ENCODE measurements at places on chromosomes 16 and 17. TPM values are rescaled to one million over a fixed set of nuclear protein-coding genes. Genes with fewer than 3 reads are reported as not detected.

Gene HIRIP3
- total RNA-seq = 21.8 TPM

Gene HEATR9
- not detected for total RNA-seq

DNA sequence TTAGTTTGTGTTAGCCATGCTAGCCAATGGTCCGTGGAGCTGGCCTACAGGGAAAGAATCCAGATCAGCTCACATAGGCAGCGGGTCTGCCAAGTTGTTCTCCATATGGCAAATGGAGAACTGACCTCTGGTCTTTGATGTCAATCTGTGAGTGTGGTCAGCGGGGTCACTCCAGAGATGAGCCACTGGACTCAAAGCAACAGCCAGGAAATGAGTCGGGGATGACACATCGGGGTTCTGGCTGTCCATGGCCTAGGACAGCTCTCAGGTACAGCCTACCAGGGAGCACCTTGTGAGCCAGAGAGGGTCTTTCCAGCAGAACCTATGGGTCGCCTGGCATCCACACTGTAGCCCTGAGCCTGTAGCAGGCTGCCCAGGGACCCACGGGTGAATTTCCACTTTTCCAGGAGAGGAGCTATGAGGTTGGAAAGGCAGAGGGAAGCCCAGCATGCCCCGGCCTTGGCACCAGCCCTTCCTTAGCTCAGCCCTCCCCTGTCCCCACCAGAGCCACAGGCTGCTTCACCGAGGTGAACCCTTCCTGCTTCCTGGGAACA lies 203.0 kb upstream of the TNRC6C start:
- no peak overlapping the region for H3K4me3 ChIP-seq
- H3K36me3 ChIP-seq = no peaks in the 10 kb centered on the region
- H3K27me3 ChIP-seq = no peaks in the 10 kb centered on the region
- no peak overlapping the region for H3K27ac ChIP-seq
- H3K4me1 ChIP-seq = no peaks in the 10 kb centered on the region

Gene HOXB9
- total RNA-seq = 40.1 TPM

- H3K36me3 ChIP-seq = no peaks in the 10 kb centered on the region
- DNase-seq = no peak
- no peak overlapping the region for H3K4me3 ChIP-seq
- H3K27me3 ChIP-seq = no peaks in the 10 kb centered on the region
- H3K27ac ChIP-seq = no peak overlapping the region
Observed at GRCh38 chr16:81532491-81533174, 88.0 kb downstream of the CMIP start.

DNA sequence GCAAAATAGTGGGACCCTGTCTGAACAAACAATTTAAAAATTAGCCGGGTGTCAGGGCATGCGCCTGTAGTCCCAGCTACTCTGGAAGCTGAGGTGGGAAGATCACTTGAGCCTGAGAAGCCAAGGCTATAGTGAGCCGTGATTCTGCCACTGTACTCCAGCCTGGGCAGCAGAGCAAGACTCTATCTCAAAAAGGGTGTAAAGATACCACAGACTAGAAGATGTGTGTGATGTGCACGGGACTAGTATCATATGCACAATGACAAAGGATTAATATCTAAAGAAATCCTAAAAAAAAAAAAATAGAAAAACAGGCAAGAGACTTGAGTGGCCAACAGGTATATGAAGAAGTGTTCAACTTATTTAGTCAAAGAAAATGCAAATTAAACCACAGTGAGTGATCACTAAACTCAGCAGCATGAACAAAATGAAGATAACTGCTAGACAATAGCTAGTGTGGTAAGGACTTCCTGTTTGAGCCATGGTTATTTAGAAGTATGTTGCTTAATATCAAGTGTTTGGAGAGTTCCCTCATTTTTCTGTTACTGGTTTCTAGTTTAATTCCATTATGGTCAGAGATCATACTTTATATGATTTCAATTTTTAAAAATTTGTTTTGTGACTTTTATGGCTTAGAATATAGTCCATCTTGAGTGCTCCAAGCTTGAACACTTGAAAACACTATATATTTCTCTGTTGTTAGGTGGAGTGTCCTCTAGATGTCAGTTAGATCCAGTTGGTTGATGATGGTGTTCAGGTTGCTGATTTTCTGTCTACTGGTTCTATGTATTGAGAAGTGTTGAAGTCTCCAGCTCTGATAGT lies 14.7 kb upstream of the SLX4 start:
- no peak overlapping the region for H3K4me3 ChIP-seq
- DNase-seq = no peak
- H3K4me1 ChIP-seq = no peaks in the 10 kb centered on the region
- H3K36me3 ChIP-seq = no peaks in the 10 kb centered on the region

DNA sequence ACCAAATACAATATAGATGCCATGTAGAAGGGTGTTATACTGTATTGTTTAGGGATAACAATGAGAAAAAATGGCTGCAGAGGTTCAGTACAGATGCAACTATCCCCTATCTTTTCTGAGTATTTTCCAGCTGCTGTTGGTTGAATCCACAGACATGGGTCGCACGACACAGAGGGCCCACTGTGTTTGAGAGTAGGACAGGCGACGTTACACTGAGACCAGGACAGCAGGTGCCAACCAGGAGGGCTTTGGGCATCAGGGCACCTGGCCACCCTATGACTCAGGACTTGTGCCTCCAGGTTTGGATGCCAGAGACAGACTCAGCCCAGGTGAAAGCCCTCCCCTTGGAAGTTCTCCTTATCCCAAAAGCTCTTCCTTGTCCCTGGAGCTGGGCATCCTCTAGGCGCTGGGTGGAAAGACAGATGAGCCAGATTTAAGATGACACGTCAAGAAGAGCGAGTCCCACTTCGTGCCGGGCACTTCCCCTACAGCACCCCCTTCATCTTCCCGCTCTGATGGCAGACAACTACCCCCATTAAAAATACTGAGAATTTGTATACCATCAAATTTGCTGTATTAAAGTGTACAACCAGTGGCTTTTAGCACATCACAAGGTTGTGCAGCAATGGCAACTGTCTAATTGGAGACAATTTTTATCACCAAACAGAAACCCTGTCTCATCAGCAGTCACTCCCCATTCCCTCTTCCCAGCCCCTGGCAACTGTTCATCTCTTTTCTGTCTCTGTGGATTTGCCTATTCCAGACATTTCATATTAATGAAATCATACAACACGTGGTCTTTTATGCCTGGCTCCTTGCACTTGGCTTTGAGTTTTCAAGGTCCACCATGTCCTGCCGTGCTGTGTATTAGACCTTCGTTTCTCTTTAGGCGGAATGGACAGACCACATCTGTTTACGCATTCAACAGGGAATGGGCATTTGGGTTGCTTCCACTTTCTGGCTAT lies 30.6 kb downstream of the TNFRSF13B start:
- H3K36me3 ChIP-seq = no peaks in the 10 kb centered on the region
- H3K4me3 ChIP-seq = no peak overlapping the region
- H3K27me3 ChIP-seq = no peaks in the 10 kb centered on the region
- no peak overlapping the region for H3K27ac ChIP-seq
- H3K4me1 ChIP-seq = peaks cover 2% of the 10 kb centered on the region
- no peak for DNase-seq

DNA sequence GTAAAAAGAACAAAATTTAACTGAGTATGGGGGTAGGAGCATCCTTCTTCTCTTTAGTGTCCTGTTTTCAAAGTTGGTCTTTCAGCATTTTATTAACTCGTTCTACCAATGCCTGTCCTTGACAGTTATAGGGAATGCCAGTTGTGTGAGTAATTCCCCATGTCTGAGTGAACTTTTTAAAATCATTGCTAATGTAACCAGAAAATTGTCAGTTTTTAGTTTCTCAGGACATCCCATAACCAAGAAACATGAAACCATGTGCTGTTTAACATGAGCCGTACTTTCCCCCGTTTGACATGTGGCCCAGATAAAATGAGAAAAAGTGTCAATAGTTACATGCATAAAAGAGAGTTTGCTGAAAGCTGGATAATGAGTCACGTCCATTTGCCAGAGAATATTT lies 71.4 kb upstream of the ARL4D start:
- H3K4me1 ChIP-seq = no peaks in the 10 kb centered on the region
- H3K36me3 ChIP-seq = no peaks in the 10 kb centered on the region
- no peak overlapping the region for H3K4me3 ChIP-seq
- no peaks in the 10 kb centered on the region for H3K27me3 ChIP-seq
- no peak for DNase-seq

DNA sequence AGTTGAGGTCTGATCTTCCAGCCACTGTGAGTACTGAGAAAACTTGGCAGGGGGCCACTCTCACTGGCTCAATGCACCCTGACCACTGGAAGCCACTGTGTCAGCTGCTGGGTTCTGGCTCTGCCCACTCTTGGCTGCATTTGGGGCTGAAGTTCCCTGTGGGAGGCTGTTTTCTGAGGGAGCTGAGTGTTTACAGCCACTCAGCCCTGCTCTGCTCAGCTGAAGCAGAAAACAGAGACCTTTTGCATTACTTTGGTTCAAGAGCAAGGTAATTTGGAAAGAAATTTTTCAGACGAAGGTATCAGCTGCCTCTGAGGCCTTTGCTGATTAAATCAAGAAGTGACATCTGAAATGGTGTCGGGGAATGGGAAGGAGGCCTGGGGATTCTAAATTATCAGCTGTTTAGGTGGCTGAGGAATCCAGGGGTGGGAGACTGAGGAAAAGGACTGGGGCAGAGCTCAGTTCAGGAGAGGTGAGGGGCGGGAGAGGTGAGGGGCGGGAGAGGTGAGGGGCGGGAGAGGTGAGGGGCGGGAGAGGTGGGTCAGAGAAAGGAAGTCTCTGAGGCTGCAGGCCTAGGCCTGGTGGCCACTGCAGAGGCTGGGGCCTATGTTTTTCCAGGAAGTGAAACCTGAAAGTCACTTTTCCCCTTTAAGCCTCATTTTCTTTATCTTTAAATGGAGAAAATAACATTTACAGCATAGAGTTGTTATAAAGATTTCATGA lies at the start of gene ACSM5:
TSS of gene ACSM5 (plus strand) at position 137 of the 723 bp plus-strand sequence. CDS start 1,951 bp downstream, outside the sequence.
- DNase-seq = no peak
- no peak within 1 kb of the TSS for H3K4me3 ChIP-seq
- H3K4me1 ChIP-seq = no peaks in the 10 kb centered on the region
- no peak within 1 kb of the TSS for H3K27ac ChIP-seq

Gene FBXO39
- total RNA-seq = not detected

Gene TBX6
- total RNA-seq = 1.4 TPM

DNA sequence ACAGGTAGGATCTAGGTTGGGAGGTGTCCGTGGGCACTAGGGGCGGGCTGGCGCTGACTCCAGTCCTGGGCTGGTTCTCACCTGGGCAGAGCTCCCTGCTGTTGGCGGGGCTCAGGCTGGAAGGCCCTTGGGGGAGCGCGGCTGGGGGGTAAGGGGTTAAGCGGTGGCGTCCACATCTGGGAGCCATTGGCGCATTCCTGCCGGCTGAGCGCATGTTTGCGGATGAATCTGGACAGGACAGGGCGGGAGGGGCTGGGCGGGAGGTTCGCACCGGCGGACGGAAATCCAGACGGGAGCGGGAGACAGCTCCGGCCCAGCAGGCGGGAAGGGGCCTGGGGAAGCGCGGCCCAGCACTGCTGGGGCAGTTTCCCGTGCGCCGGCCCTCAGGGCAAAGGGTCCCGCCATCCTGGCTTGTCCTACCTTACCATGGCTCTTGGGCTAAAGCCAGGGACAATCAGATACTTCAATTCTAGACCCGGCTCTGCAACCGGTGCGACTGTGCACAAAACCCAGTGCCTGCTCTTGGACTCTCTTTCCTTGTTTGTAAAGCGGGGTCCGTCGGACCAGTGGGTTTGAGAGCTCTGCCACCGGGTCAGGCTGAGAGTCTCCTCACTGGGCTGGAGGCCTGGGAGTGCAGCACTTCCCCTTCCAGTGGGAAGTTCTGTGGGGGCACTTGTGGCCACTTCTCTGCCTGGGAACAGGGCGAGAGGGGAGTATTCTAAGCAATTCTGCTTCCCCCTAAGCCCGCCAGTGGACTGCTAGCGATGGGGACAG lies 7.8 kb downstream of the RARA start:
- H3K27me3 ChIP-seq = no peaks in the 10 kb centered on the region
- peaks cover 90% of the 10 kb centered on the region for H3K4me1 ChIP-seq
- H3K4me3 ChIP-seq = peak overlapping the region; percentile 94
- no peaks in the 10 kb centered on the region for H3K36me3 ChIP-seq
- H3K27ac ChIP-seq = peak overlapping the region; percentile 91

- no peak for DNase-seq
- H3K27me3 ChIP-seq = peaks cover 7% of the 10 kb centered on the region
- H3K4me1 ChIP-seq = peaks cover 8% of the 10 kb centered on the region
- H3K27ac ChIP-seq = no peak within 1 kb of the TSS
- H3K36me3 ChIP-seq = no peaks in the 10 kb centered on the region
Observed at GRCh38 chr16:31010585-31011325, at the start of gene STX1B. TSS of gene STX1B (minus strand) at chr16:31010638. CDS start at chr16:31010396, 242 bp downstream.

Gene CA7
- total RNA-seq = not detected

Gene DPEP3
- not detected for total RNA-seq

Gene SECTM1
- total RNA-seq = 6.8 TPM

Gene ADORA2B
- 47.5 TPM for total RNA-seq

GRCh38 chr16:90020838-90021382 lies 1.7 kb upstream of the DBNDD1 start:
- peaks cover 32% of the 10 kb centered on the region for H3K4me1 ChIP-seq
- peak overlapping the region; percentile 85 for H3K4me3 ChIP-seq
- DNase-seq = no peak
- no peaks in the 10 kb centered on the region for H3K27me3 ChIP-seq

DNA sequence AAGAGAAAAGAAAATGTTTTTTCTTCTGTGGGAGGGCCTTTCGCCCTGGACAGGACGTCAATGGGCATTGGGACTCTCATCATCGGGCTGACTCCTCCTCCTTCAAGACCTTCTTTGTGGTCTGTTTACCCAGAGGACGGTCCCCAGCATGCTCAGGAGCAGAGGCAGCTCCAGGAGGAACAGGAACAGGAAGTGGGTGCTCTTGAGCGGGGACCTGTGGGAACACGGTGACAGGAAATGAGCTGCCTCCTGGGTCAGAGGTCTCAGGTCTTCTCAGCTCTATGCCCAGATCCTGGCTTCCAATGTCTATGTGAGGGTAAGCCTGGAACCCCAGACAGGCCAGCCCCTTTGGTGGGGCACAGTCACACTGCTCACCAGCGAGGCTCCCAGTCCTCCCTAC lies 12.2 kb downstream of the CD300LD start:
- no peaks in the 10 kb centered on the region for H3K36me3 ChIP-seq
- no peak overlapping the region for H3K27ac ChIP-seq
- DNase-seq = no peak
- H3K4me3 ChIP-seq = no peak overlapping the region

Gene MMP28
- 2.6 TPM for total RNA-seq

DNA sequence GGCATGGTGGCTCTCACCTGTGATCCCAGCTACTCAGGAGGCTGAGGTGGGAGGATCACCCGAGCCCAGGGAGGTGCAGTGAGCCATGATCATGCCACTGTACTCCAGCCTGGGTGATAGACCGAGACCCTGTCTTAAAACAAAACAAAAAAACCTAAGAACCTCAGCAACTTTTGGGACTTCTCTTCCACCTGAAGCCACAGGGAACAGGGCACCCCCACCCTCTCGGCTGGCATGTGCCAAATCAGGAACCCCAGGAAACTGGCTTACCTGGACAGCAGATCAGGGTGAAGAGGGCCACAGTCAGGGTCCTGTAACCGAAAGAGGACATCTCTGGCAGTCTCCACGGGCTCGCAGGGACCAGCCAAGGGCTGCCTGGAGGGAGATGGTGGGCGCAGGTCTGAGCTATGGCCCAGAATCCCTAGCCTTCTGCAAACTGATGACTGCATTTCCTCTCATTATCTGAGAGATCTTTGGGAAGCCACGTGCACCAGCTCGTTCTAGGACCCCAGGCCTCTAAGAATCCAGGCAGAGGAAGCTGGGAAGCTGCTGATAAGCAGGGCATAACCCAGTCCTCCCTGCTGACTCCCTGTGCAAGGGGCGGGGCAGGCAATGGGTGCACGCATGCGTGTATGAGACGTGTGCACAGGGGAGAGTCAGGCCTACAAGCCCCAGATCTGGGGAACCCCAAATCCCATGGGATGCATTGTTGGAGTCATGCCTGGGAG lies 8.4 kb downstream of the PRR29 start:
- H3K4me3 ChIP-seq = no peak overlapping the region
- peaks cover 14% of the 10 kb centered on the region for H3K4me1 ChIP-seq
- no peak overlapping the region for H3K27ac ChIP-seq
- H3K27me3 ChIP-seq = no peaks in the 10 kb centered on the region
- DNase-seq = no peak

All from HCT116 (cell line).